ENCODE measurements at places on chromosomes 12 and 14.

GRCh38 chr14:30153717-30154116, 226.1 kb upstream of the PRKD1 start:
- DNase-seq, result no peak

GRCh38 chr12:130666645-130667044, 49.5 kb downstream of the RIMBP2 start:
- no peak for DNase-seq

- peak; percentile 76 for DNase-seq
Observed at GRCh38 chr12:46269429-46270241, 792 bp upstream of the SLC38A1 start.

DNA sequence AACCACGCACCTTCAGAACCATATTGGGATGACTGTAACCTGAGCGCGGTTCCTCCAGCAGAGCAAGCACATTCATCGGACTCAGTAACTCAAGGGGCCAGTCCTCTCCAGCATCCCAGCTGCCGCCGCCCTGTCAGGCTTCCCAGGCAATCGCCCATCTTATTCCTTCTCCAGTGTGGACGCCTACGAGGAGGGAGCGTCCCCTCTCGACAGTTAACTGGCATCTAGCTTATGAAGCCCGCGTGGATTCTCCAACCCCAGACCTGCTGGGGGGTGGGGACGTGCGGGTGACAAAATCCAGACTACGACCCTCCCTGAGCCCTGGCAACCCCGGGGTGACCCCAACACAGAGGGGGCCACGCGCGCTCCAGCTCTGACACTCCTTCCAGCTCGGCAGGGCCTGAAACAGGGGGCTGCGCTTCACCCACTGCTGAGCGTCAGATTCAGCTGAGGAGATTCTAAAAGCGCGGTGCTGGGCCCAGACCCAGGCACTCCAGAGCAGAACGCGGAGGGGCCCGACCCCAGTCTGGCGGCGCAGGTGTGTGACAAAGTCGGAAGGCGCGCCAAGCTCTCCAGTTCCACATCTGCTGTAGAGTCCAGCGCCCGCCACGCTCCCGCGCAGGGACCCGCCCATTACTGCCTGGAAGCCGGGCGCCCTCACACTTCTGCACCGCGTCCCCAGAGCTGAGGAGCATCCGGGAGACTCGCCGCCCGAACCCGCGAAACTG, 43.9 kb upstream of the ESR2 start:
- DNase-seq, result peak; percentile 22

DNA sequence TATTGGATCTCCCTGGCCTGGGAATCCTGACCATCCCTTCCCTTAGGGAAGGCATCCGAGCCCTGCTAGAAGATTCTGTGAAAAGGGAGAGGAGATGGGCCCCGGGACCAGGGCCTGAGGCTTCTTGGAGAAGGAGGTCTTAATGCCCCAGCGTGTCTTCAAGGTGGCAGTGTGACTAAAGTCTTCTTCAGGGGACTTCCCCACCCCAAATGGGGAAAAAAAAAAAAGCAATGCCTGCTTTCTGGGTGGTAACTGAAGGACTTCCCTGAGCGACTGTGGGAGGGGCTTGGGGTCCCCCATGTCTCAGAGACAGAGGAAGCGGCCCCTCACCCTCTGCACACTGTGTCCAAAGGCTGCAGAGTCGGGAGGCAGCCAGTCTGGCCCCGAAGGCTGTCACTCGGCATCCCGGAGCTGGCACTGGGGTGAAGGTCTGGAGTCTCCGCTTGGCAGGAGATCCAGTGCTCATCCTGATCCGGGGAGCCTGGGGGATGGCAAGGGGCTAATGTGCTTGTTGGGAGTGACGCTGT, 7.8 kb upstream of the PGF start:
- DNase-seq, result no peak

- no peak for DNase-seq
Observed at GRCh38 chr12:47545938-47546609, 159.8 kb downstream of the RPAP3 start.

DNA sequence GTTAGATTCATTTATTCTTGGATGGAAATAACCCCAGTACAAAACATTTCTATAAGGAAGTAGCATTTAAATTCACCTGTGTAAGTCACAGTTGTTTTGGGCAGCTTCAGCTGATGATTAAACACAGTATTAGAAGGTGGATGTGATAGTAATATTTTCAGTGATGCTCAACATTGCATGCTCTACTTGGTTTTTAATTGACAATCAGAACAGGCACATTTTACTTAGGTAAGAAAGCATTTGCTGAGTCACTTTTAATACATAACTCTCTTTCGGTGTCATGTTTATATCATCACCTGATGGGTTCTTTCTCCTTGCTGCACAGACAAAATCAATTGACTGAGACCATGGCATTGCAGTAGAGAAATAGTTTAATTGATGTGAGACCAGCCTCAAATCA, 80.7 kb downstream of the CMAS start:
- DNase-seq, result no peak

- no peak for DNase-seq
Observed at GRCh38 chr12:65826353-65827171, 2.3 kb downstream of the HMGA2 start.

DNA sequence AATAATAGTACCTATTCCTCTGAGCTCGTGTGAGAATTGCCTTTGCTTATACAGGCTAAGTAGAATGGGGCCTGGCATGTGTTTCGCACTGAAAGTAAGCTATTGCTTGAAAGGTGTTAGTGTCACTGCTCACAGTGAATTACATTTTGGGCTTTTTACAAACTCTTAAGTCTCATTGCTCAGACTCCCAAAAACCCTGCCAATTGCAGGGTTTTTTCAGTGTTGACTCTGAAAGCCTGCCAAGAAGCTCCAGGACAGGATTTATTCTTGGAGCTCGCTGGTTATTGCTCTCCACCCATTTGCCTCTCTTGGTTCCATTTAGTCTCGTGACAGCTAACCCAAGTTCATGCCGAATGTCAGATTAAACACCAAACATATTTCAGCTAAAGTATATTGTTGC, 39.8 kb downstream of the NOPCHAP1 start:
- no peak for DNase-seq

DNA sequence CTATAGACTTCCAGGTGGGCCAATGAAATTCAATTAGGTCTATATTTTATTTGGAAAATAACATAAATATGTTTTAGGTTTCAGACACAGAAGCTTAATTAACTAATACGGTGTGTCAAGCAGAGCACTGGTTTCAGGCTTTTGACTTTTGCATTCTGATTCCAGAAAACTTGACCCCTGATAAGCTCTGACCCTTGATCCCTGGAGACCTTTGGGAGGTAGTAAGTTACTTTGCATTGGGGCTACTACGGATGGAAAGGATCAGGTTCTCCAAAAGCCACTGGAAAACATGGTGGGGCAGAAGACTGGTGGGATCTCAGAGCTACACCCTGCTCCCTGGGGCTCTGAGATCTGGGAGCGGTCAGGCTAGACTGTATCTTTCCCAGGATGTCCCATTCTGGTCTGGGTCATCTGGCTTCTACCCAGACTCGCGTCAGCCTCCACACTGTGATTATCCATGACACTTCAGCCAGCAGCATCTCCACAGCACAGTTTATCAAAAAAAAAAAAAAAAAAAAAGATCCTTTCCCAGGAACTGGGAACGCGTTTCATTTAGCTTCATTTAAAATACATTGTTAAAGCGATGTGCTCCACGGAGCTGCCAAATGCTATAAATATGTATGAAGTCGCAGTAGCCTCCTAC, 17.8 kb upstream of the EMP1 start:
- DNase-seq, result no peak

DNA sequence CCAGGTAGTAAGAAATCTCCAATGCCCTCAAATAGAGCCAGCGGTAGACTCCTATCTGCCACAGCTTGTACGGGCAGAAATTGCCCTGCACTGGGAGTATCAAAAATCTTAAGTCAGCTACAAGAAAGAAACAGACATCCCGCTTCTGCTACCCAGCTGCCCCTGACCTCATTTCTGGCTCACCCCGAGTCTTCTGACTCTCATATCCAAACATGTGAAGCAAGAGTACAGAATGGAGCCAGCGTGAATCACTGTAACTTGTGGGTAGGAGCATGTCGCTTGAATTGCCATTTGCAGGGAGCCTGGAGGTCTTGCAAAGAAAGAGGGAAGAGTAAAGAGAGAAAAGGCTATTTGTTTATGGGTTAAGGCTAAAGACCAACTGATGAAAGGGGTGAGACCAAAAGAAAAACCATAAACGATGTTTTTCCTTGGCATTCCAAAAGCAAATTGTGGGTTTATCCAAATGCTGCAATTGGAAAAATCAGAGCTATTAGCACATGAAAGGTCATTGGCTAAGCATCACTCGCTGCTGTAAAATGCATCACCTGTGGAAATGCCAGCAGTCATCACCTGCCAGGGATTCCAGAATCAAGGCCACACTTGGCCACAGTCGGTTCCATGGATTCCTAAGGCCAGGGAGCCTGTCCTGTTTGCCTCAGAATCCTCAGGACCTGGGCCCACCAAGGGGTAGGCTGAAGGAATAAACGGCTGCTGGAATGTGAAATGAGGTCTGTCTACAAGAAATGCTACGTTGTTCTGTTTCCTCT, 86.6 kb downstream of the FOXN3 start:
- no peak for DNase-seq

GRCh38 chr12:123153906-123154305, 3.0 kb upstream of the PITPNM2 start:
- no peak for DNase-seq

- peak; percentile 42 for DNase-seq
Observed at GRCh38 chr14:105528586-105529318, 2.4 kb downstream of the TMEM121 start.

DNA sequence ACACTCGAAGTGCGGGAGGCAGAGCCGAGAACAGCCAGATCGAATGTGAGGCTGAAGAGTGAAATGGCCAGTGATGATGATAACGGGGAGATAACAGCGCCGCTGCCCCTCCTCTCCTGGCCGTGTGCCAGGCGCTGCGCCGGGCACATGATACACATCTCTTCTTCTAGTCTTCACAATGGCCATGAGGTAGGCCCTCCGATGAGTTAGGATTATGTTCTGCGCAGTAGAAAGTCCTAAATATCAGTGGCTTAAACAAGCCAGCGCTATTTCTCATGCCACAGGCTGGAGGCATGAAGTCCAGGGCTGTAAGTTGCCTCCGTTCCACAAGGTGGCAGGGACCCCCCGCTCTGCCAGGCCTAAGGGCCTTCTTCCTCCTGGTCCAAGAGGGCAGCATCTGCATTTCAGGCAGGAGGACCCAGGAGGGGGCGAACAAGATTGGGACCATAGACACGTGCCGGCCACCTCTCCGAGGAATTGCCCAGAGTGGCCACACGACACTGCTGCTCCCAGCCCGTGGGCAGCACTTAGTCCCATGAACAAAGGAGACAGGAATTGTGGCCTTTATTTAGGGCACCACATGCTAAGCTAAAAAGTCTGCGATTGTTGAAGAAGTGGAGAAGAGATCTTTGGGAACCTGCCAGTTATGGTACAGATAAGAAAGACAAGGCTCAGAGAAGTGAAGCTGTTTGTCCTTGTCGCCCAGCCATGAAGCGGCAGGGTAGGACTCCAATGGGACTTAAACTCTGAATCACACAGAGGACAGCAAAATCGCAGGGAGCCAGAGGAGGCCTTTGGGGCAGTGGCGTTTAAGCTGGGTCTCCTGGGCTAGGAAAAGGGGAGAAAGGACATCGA, 10.9 kb upstream of the HVCN1 start:
- no peak for DNase-seq

- no peak for DNase-seq
Observed at GRCh38 chr12:86948851-86949250, 692.7 kb upstream of the MGAT4C start.

- DNase-seq, result no peak
Observed at GRCh38 chr12:94889445-94890210, 113.9 kb downstream of the NDUFA12 start.

DNA sequence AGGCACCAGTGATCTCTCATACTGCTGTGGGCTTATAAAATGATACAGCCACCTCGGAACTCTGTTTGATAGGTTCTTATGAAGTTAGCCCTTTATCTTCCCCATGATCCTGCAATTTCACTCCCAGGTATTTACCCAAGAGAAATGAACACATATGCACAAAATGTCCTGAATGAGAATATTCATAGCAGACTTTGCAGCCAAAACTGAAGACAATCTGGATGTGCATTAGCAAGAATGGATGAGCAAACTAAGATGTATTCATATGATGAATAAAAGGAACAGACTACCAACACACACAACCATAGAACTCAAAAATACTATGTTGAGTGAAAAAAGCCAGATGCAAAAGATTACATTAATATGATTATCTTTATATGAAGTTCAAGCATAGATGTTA, 66.7 kb downstream of the KCNA5 start:
- no peak for DNase-seq

GRCh38 chr12:84858796-84859195, 53.8 kb downstream of the SLC6A15 start:
- DNase-seq, result no peak

GRCh38 chr12:28552251-28552970, 362.2 kb downstream of the CCDC91 start:
- DNase-seq, result no peak

DNA sequence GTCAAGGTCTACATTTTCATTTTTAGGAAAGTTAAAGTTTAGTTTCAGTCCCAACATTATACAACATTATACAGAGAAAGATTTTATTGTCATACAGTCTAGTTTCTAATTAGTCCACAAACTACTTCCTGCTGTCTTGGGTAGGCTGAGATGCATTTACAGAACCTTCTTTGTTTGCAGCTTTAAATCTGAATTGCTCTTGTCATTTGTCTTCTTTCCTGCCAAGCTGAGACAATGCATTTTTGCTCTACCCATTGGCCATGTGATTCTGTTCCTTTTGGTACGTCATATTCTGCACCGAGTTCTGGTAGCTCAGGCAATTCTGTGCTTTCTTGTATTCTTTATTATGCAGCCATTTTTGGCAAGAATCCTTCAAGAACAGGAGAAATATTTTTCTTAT, 228.5 kb downstream of the ATP23 start:
- DNase-seq, result no peak

- DNase-seq, result no peak
Observed at GRCh38 chr12:99911967-99912366, 72.8 kb downstream of the ANKS1B start.

DNA sequence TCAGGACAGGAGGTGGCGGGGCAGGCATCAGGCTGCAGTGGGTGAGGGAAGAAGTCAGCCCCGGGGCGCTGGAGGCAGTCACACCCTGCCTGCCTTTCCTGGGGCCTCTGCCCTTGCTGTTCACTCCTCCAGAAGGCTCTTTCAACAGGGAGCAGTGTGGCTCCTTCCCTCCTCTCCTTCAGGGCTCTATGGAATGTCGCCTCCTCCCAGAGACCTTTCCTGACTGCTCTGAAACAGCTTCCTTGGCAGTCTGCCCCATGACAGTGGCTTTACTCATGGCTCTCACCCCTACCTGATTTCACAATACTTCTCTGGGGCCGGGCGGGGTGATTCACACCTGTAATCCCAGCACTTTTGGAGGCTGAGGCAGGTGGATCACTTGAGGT, 7.1 kb downstream of the RHOF start:
- DNase-seq, result no peak

GRCh38 chr12:3809357-3810015, 56.6 kb upstream of the CRACR2A start:
- DNase-seq, result no peak

- no peak for DNase-seq
Observed at GRCh38 chr12:130816097-130816496, 23.0 kb downstream of the STX2 start.

DNA sequence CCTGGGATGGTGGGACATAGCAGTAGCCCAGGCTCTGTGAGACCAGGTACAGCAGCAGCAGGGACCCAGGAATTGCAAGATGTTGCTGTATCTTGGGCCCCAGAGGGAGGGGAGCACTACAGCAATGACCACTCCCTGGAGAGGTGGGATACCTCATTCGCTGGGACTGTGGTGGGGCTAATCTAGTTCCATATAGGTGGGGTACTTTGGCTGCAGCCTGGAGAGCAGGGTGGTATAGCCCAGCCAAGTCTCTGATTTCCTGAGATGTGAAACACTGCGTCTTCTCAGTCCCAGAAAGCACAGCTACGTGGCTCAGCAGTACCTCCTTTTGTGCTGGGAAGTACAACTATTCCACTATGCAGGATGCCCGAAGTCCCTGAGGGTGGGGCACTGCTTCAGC, 163.7 kb upstream of the ARHGAP5 start:
- no peak for DNase-seq
